ENCODE measurements at places on chromosomes 4 and X.

GRCh38 chr4:73902038-73902637, 32.9 kb downstream of the CXCL1 start:
- DNase-seq: no peak

DNA sequence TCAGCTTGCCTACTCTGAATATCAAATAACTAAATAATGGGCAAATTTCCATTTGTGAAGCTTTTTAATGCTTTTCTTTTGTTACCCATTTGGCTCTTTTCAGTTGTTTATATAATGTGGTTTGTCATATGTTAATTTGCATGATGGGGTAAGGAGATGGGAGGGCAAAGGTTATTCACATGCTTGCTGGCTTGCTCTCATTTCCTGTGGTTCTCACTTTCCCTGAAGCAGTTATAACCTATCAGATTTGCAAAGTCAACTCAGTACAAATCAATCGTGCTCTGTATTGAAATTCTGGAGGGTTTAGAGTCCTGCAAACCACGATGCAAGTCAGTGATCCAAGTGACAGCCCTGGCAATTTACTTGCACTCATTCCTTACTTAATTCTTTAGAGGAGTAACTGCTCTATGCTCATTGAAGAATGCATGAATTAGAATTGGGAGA, 711.2 kb downstream of the ADGRL3 start:
- no peak for DNase-seq

- DNase-seq: no peak
These were observed 51.8 kb downstream of the SCML1 start for GRCh38 chrX:17788956-17789562.

DNA sequence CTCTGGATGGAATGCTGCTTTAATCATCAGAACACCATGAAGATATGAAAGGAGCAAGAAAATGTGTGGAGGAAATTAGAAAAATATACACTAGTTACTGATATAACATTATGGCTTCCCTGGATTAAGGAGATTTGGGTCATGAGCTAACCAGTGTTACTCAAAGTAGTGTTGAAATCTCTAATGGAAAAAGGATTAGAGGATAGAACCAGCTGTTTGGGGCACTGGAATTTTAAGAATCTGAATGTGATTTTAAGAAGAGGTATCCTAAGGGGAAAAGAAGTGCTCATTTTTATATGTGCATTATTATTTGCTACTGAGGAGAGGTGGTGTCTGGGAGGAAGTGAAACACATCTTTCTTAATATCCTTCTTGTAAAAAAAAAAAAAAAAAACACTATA, 164.1 kb upstream of the PPARGC1A start:
- no peak for DNase-seq

- DNase-seq: no peak
These were observed 51.4 kb upstream of the SCRG1 start for GRCh38 chr4:173450281-173450680.

Measured in T-cell (primary cell).